ENCODE measurements at places on chromosomes 13 and 19. TPM values are rescaled to one million over a fixed set of nuclear protein-coding genes. Genes with fewer than 3 reads are reported as not detected.
A peak's percentile ranks its signal among the peaks of the same experiment; 100 is the strongest.

DNA sequence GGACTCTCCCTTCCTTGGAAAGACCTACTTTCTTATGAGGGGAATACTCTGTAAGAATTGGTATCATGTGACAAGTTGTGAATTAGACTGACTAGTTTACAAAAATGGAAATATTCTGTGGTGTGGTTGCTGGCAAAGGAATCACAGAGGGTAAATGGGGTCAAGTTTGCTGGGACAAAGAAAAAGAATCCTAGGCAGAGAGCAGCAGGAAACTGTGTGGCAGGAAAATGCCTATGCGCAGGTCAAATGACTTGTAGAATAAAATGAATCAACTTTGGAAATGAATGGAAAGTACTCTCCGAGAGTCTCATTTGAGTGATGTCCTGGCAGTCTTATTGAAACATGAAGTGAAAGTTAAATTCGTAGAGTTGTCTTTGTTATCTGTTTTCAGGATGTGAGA, 1250.7 kb downstream of the UQCRFS1 start:
- DNase-seq: peak; percentile 77

PLPPR2 gene
- 37.8 TPM for total RNA-seq

DNA sequence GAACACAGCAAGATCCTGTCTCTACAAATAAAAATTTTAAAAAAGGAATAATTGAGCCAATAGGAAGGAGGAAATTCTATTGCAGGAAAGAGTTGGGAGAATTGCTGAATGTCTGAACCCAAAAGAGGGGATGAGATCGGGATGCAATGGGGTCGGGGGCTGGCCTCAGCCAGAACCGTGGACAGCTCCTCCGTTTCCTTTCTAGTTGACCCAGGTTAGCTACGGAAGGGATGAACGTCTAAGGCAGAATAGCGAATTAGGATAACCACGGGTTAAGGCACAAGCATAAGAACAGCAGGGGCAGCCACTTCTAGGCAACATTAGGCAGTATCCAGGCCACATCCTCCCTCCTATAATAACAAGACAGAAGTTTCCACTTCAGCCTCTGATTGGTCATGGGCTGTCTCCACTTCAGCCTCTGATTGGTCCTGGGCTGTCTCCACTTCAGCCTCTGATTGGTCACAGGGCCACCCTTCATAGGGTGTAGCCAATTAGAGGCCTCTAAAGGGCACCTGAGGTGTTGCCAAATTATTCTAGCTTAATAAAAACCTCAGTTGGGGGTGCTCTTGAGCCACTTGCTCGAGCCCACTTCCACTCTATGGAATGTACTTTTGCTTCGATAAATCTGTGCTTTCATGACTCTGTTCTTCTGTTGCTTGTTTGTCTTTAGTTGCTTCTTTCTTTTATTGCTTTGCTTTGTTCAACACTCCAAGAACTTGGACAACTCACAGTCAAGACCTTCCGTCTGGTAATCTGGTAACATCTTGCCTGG, 24.9 kb upstream of the TPM4 start:
- DNase-seq: no peak

DNA sequence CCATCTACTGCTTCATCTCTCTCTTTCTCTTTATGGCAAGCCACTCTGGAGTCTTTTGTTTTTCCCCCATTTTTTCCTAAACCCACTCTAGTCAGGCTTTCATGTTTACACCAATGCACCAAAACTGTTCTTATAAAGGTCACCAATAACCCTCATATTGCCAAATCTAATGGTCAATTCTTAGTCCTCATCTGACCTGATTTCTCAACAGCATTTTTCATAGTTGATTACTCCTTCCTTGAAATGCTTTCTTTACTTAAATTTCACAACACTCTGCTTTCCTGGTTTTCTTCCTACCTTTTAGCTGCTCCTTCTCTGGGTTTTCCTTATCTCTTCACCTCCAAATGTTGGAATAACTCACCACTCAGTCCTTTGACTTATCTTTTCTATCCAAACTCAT, 47.9 kb downstream of the MICU2 start:
- DNase-seq: no peak

- DNase-seq: peak; percentile 10
These were observed 29.9 kb downstream of the ATP7B start for GRCh38 chr13:51981355-51981754.

DNA sequence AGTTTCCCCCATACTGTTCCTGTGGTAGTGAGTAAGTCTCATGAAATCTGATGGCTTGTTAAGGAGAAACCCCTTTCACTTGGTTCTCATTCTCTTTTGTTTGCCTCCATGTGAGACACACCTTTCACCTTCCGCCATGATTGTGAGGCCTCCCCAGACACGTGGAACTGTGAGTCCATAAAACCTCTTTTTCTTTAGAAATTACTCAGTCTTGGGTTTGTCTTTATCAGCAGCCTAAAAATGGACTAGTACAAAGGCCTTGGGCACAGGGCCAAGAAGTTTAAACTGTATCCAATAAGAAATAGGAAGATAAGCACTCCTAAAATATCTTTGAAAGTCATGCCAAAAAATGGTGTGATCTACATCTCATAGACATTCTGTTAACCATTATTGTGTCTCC, 176.9 kb downstream of the TBC1D4 start:
- DNase-seq: peak; percentile 30

DNA sequence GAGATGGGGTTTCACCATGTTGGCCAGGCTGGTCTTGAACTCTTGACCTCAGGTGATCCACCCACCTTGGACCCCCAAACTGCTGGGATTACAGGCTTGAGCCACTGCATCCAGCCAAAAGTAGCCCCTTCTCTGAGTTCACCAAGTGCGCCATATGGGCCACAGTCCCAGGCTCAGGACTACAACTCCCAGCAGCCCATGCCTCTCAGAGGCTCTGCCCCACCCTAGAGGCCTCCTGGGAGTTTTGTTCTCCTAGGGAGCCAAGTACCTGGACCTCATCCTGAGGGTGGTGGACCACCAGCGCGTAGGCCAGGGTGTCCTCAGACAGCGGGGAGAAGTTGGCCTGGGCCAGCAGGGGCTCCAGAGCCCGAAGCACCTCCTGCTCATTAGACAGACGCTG, 18.8 kb downstream of the TMEM143 start:
- no peak for DNase-seq

GPR42 gene
- not detected for total RNA-seq

PAN3 gene
- 28.3 TPM for total RNA-seq

VPS36 gene
- 41.8 TPM for total RNA-seq

PRR22 gene
- 2.4 TPM for total RNA-seq

DNA sequence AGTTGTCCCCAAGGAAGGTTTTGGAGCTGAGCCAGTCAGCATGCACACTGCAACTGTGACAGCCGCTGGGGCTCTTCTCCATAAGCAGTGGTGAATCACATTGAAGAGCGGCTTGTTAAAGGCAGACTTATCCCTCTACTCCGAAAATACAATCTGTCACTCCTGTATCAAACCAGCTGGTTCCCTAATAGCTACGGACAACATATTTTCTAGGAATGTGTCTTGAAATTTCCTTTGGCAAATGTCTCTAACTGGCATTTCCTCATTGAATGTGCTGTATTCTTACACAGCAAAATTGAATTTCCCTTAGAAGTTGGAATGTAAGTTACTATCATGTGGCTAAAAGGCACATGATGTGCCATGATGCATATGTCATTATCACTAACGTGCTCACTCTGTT, 104.0 kb upstream of the GPR12 start:
- DNase-seq: no peak

CD37 gene
- total RNA-seq: not detected

Data from astrocyte (in vitro differentiated cells and primary cell).